ENCODE measurements at places on chromosomes 7 and 10.

GRCh38 chr7:51055039-51055840, 261.4 kb downstream of the COBL start:
- no peak for DNase-seq

DNA sequence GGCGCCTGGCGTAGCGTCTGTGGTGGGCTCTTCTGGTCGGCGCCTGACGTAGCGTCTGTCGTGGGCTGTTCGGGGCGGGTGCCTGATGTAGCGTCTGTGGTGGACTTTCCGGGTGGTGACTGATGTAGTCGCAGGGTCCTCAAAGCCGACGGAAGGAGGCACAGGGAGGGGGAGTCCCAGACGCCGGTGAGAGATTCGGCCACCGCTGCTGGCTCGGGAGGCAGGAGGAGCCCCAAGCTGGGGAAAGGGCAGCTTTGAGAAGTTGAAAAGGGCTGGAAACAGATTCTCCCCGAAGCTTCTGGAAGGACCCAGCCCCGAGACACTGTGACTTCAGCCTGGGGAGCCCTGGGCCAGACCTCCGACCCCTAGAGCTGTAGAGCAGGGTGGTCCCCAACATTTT, 105.7 kb downstream of the DNAJB6 start:
- no peak for DNase-seq

GRCh38 chr10:126663328-126663727, 7.2 kb downstream of the C10orf90 start:
- no peak for DNase-seq

DNA sequence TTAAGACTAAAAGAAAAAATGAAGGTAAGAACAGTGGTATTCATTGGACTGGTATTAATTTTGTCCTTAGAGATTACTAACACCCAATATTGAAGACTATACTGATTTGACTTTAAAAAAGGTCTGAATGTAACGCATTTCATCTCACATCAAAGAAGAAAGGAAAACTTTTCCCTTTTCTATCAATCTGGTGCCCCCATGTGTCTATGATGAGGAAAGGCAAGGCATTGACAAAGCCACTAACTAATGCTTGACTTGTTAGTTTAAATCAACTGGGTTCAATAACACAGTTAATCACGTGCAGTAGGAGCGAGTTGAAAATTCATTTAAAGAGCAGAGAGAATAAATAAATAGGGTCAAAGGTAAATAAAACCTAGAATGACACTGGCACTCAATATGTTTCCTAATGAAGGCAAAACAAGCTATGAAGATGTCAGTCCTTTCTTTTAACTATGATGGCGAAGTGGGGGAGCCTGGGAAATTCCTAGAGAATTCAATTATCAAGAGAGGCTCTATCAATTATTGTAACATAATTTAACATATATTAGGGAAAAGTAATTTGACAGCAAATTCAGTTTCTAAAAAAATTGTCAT, 180.9 kb downstream of the ANK3 start:
- DNase-seq, result no peak

GRCh38 chr10:12974491-12975199, 26.9 kb downstream of the CCDC3 start:
- no peak for DNase-seq

Measured in stimulated activated CD8-positive, alpha-beta memory T cell treated with anti-CD3 and anti-CD28 coated beads, Interleukin-15, amount 100 ng/mL, for 4 hours (primary cell).